ENCODE measurements at places on chromosomes 3 and 15. TPM values are rescaled to one million over a fixed set of nuclear protein-coding genes. Genes with fewer than 3 reads are reported as not detected.

CSTA gene
- 12,533 TPM for polyA plus RNA-seq

GPR149 gene
- not detected for polyA plus RNA-seq

TRIP4 gene
- 19.2 TPM for polyA plus RNA-seq

PROK2 gene
- polyA plus RNA-seq, result 0.04 TPM

SNX22 gene
- 1.1 TPM for polyA plus RNA-seq
